ENCODE measurements at places on chromosomes 1 and 21. TPM values are rescaled to one million over a fixed set of nuclear protein-coding genes. Genes with fewer than 3 reads are reported as not detected.
A peak's percentile ranks its signal among the peaks of the same experiment; 100 is the strongest.

The BCL2L15 gene
- 0.80 TPM for total RNA-seq

- no peak for DNase-seq
- no peaks in the 10 kb centered on the region for H3K4me1 ChIP-seq
- no peaks in the 10 kb centered on the region for H3K27me3 ChIP-seq
- no peak overlapping the region for H3K4me3 ChIP-seq
- H3K36me3 ChIP-seq: no peaks in the 10 kb centered on the region
Observed at GRCh38 chr1:58833166-58833565, 49.3 kb upstream of the JUN start.

DNA sequence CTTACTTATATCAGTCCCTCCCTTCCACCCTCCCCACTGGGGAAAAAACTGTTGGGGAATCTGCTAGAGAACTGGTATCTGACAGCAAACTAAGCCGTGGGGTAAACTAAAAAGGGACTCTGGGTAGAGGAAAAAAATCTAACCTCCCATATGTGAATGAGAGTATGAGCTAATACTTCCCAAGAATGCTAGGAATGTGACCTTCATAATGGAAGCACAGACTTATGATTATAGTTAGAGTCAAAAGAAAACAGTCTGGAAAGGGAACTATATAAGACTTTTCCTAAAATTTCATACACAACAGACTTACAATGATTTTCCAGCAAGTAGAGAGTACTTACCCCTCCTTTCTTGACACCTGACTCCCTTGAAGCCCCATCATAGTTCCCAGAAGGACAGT is 23.0 kb upstream of the RBBP5 start:
- peak overlapping the region; percentile 31 for H3K27ac ChIP-seq
- DNase-seq: peak; percentile 19
- no peaks in the 10 kb centered on the region for H3K36me3 ChIP-seq
- peaks cover 20% of the 10 kb centered on the region for H3K4me1 ChIP-seq
- no peak overlapping the region for H3K4me3 ChIP-seq

- no peak overlapping the region for H3K4me3 ChIP-seq
- peak; percentile 33 for DNase-seq
- no peaks in the 10 kb centered on the region for H3K27me3 ChIP-seq
- H3K27ac ChIP-seq: peak overlapping the region; percentile 59
Observed at GRCh38 chr1:54220004-54220811, 20.2 kb downstream of the MRPL37 start.

- H3K27me3 ChIP-seq: no peaks in the 10 kb centered on the region
- H3K27ac ChIP-seq: peak overlapping the region; percentile 64
- no peaks in the 10 kb centered on the region for H3K36me3 ChIP-seq
- H3K4me1 ChIP-seq: peaks cover 28% of the 10 kb centered on the region
Observed at GRCh38 chr1:229108598-229109201, 162.2 kb upstream of the RAB4A start.

The LCE2A gene
- not detected for total RNA-seq

- H3K27ac ChIP-seq: no peak overlapping the region
- no peak for DNase-seq
- H3K4me3 ChIP-seq: no peak overlapping the region
- no peaks in the 10 kb centered on the region for H3K27me3 ChIP-seq
- no peaks in the 10 kb centered on the region for H3K36me3 ChIP-seq
Observed at GRCh38 chr1:205666372-205667166, 13.7 kb downstream of the SLC45A3 start.

DNA sequence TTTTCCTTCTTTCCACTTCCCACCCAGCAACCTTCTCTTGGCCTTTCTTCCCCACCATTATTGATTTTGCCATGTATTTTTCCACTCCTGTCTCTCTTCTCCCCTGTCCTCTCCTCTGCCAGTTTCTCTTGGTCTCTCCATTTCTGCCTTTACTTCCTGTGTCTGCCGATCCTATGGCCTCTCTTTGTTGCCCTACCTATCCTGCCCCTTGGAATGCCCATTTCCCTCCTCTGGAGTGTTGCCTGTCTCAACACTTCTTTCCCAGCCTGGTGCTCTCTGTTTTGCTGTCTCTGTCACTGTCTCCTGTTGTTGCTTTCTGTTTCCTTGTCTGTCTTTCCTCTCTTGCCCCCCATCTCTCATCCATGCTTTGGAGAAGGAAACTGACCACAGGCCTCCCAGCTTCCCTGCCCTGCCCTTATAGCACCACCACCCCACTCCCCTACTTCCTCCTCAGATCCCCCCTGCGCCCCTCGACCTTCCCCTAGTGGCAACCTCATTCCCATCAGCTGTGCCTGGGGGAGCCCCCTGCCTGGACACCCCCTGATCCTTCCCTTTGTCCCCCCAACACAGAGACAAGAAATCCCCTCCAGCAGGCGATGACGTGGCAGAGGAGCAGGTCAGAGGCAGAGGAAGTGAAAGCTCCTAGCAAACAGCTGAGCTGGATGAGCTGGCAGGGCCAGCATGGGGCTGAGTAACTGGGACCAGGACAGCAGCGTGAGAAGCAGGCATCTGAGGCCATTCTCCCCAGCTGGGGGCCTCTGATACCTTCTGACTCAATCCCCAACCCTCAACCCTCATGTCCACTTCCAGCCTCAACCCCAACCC is 6.6 kb upstream of the ETV3L start:
- no peaks in the 10 kb centered on the region for H3K36me3 ChIP-seq
- H3K27me3 ChIP-seq: peaks cover 20% of the 10 kb centered on the region
- H3K4me1 ChIP-seq: no peaks in the 10 kb centered on the region

The OR2L13 gene
- total RNA-seq: not detected

DNA sequence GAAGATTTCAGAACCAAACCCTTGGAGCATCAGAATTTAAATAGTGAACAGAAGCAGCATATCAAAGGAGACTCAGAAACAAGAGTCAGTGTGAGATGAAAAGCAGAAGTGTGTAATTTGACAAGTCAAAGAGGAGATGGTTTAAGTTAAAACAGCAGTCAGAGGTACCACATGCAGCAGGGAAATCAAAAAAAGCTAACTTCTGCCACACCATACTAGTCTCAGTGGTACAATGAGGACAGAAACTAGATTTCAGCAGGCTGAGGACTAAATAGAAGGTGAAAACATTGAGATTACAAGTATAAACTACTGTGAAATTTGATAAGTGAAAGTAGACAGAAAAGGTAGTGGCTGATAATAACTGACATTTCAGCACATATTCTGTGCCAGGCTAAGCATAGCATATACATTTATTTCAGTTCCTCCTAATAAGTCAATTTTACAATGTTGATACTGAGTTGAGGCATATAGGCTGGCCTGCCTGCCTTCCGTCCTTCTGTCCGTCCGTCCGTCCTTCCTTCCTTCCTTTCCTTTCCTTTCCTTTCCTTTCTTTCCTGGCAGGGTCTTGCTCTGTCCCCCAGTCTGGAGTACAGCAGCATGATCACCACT is 12.6 kb downstream of the SUCO start:
- H3K36me3 ChIP-seq: no peaks in the 10 kb centered on the region
- H3K27me3 ChIP-seq: no peaks in the 10 kb centered on the region

DNA sequence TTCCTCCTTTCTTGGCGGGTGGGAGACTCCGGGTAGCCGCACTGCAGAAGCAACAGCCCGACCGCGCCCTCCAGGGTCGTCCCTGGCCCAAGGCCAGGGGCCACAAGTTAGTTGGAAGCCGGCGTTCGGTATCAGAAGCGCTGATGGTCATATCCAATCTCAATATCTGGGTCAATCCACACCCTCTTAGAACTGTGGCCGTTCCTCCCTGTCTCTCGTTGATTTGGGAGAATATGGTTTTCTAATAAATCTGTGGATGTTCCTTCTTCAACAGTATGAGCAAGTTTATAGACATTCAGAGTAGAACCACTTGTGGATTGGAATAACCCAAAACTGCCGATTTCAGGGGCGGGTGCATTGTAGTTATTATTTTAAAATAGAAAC is 2.5 kb downstream of the OLIG2 start:
- H3K4me1 ChIP-seq: no peaks in the 10 kb centered on the region
- no peak for DNase-seq
- H3K27me3 ChIP-seq: peaks cover 99% of the 10 kb centered on the region
- no peak overlapping the region for H3K4me3 ChIP-seq

DNA sequence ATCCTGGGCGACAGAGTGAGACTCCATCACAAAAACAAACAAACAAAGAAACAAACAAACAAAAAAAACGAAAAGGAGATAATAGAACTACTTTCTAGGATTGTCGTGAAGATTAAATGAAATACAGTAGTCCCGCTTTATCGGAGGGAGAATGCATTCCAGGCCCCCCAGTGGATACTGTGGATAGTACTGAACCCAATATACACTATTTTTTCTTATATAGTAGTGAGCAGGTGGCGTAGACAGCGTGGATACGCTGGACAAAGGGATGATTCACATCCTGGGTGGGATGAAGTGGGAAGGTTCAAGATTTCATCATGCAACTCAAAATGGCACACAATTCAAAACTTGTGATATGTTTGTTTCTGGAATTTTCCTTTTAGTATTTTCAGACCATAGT is 8.0 kb downstream of the SLC35F3 start:
- no peaks in the 10 kb centered on the region for H3K4me1 ChIP-seq
- no peak for DNase-seq

DNA sequence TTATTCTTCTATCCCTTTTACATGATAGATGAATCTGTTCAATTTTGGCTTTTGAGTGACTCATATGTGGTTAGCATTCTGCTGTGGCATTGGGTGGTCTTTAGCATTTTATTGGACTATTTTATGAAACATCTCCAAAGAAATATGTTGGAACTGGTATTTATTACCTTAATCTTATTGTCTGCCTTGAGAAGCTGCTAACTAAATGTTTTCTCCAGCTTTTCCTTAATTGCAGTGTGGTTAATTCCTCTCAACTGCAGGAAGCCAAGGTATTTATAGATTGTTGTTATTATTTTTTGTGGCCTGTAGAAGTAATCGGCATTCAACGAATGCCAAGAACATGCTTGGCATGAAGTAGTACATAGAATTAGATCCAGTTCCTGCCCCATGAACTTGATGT is 64.1 kb downstream of the NOS1AP start:
- no peak for DNase-seq
- H3K27me3 ChIP-seq: no peaks in the 10 kb centered on the region
- no peak overlapping the region for H3K27ac ChIP-seq
- no peak overlapping the region for H3K4me3 ChIP-seq

GRCh38 chr1:177796561-177796960 is 173.3 kb downstream of the SEC16B start:
- H3K27ac ChIP-seq: no peak overlapping the region
- no peaks in the 10 kb centered on the region for H3K36me3 ChIP-seq
- H3K4me3 ChIP-seq: no peak overlapping the region
- no peak for DNase-seq

The ALX3 gene
- 1.6 TPM for total RNA-seq

DNA sequence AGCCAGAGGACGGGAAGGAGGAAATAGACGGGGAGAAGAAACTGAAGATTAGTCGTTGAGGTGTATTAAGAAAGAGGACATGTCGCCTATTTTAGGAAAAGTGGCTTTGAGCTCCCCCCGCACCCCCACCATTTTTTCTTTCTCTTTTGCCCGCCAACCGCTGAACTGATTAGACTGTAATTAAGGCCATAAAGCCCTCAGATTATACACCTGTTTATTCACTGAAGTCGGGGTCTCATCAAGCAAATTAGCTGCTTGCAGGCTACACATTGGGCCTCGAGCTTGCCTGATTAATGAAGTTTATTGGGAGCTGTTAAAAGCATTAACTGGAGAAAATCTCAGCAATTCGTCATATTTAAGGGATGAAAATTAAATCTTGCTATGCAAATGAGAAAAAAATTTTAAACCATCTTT is 119.4 kb upstream of the RRP15 start:
- no peaks in the 10 kb centered on the region for H3K36me3 ChIP-seq
- H3K4me1 ChIP-seq: peaks cover 3% of the 10 kb centered on the region
- peak overlapping the region; percentile 58 for H3K4me3 ChIP-seq
- DNase-seq: no peak
- no peak overlapping the region for H3K27ac ChIP-seq

- peak; percentile 88 for DNase-seq
- no peaks in the 10 kb centered on the region for H3K27me3 ChIP-seq
- no peak overlapping the region for H3K4me3 ChIP-seq
- no peak overlapping the region for H3K27ac ChIP-seq
Observed at GRCh38 chr1:119611701-119612113, 36.4 kb downstream of the ZNF697 start.

- H3K36me3 ChIP-seq: no peaks in the 10 kb centered on the region
- H3K27ac ChIP-seq: no peak overlapping the region
- H3K4me1 ChIP-seq: no peaks in the 10 kb centered on the region
- DNase-seq: no peak
- H3K4me3 ChIP-seq: no peak overlapping the region
Observed at GRCh38 chr1:146010126-146010738, 11.3 kb downstream of the HJV start.

DNA sequence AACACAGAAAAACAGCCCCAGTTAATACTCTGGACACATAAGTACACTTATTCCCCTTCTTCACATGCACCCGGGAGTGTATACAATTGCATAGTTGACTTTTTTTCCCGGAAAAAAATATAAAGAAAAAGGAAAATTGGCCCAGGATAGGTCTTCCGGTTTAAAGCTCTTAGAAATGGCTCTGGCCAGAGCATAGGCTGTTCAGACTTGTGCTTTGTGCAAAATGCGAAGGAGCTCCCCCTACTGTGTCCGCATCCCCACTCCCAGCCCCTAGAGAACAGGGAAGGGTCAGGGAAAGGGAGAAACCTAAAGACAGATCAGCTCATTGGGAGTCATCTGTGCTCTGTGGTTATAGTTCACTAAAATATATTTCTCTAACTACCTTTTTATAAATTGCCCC is 5.5 kb upstream of the MTMR11 start:
- no peaks in the 10 kb centered on the region for H3K27me3 ChIP-seq
- H3K4me1 ChIP-seq: peaks cover 21% of the 10 kb centered on the region
- peak overlapping the region; percentile 60 for H3K27ac ChIP-seq

DNA sequence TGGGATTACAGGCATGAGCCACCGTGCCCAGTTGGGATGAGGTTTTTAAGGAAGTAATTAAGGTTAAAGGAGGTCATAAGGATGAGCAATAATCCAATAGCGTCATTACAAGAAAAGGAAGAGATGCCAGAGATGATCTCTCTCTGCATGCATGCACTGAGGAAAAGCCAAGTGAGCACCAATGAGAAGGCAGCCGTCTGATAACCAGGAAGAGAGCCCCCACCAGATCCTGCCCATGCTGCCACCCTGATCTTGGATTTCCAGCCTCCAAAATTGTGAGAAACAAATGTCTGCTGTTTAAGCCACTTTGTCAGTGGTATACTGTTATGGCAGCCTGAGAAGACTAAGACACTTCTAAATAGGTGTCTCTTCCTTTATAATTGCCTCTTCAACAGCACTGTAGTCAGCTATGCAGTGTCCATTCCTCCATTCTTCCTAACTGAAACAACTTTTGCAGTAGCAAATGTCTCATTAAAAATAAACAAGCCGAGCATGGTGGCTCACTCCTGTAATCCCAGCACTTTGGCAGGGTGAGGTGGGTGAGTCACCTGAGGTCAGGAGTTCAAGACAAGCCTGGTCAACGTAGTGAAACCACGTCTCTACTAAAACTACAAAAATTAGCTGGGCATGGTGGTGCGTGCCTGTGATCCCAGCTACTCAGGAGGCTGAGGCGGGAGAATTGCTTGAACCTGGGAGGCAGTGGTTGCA is 216.2 kb upstream of the RUNX1 start:
- no peaks in the 10 kb centered on the region for H3K27me3 ChIP-seq
- H3K36me3 ChIP-seq: no peaks in the 10 kb centered on the region
- H3K4me3 ChIP-seq: no peak overlapping the region

GRCh38 chr21:44919111-44919912 is 1.4 kb downstream of the ITGB2 start:
- H3K27ac ChIP-seq: no peak overlapping the region
- H3K4me3 ChIP-seq: no peak overlapping the region
- H3K4me1 ChIP-seq: no peaks in the 10 kb centered on the region
- H3K36me3 ChIP-seq: no peaks in the 10 kb centered on the region
- H3K27me3 ChIP-seq: peaks cover 29% of the 10 kb centered on the region
